ENCODE measurements at places on chromosomes 6 and 20.

DNA sequence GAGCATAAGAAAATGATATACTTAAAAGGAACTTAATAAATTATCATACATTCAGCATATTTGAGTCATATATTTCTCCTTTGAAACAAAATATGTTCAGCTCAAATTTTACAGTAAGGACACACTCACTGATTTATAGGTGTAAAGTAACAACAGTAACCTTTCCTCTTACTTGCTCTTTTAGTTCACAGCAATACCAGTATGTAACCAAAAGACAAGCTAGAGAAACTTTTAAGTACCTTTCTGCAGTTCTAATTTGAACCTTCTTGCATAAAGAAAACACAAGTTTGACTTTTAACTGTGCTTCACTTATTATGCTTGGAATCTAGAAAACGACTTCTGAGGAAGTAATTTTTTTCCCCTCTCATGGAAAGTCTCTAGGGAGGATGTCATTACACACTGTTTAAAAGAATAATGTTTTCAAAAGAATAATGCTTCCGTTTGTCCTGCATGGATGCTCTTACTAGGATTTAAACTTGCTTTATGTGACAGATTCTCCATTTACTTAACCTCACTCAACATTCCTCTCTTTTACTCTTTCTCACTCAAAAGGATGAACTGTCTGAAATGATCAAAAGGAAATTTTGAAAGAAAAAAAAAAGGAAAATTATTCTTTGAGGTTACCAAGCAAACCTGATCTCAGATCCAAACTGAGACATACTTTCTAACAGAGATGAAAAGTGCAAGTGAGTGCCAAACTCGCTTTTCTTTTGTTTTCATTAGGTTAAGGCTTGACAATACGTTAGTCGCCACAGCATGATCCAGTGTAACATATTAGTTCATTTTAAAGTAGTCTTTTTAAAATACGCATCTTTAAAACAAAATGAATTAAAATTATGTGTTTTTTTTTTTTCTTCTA is 22.4 kb upstream of the CALHM6 start:
- DNase-seq: no peak

- no peak for DNase-seq
Measured at GRCh38 chr6:45535933-45536332, 158.2 kb upstream of the SUPT3H start.

GRCh38 chr6:26021350-26022131 is 58.9 kb downstream of the TRIM38 start:
- peak; percentile 93 for DNase-seq

DNA sequence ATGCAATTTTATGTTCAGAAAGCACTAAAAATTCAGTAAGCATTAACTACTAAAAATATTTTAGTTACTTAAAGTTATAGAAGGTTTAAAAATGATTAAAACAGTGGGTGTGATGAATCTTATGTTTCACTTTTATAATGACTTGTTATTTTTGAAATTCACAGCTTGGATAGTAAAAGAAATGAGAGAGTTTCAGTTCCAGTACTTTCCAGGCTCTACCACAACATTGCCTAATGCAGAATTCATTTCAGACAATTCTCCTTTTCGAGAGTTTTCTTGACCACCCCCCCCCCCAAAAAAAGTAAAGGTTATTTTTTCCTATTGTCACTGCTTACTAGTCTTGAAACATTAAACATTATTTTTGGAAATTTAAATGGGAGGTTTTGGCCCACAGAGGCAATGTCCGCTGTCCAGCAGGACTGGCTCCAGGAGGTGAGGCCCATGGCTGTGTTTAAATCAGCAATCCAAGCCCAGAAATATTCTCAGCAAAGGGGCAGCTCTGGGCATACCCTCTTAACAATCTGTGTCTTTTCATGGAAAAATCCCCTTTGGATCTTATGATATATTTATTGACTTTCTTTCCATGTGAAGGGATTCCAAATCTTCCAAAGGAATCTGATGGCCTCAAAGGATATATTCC is 519.9 kb downstream of the MAFB start:
- DNase-seq: no peak

DNA sequence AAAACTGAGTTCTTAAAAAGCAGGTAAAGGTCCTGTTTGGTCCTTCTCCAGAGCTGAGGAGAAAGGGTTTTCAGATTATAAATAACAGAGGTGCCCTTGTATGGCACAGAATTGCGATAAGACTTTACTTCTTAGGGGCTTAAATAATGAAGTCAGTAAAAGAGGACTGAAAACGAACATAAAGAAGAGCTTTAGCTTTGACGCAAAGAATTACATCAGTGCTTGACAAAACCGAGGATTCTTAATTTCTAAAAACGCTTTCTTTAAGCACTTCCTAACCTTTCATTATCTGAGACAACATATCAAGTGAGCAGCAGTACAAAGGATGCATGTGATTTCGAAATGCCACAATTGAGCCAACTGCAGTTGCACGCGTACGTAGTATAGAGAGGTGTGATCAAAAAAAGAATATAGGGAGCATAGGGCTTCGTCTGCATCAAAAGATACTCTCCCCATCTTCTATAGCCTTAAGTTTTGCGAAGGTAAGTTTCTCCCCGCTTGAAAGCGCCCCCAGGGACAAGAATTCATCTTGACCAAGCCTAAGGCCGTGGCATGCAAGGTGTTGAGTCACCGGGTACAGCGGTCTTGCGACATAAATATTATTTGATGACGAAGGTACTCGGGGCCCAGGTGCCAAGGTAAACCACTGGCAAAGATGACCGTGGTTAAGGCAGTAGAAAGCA is 778 bp upstream of the LOC128125822 start:
- peak; percentile 61 for DNase-seq

- no peak for DNase-seq
Measured at GRCh38 chr20:48784273-48784641, 43.5 kb downstream of the PREX1 start.

DNA sequence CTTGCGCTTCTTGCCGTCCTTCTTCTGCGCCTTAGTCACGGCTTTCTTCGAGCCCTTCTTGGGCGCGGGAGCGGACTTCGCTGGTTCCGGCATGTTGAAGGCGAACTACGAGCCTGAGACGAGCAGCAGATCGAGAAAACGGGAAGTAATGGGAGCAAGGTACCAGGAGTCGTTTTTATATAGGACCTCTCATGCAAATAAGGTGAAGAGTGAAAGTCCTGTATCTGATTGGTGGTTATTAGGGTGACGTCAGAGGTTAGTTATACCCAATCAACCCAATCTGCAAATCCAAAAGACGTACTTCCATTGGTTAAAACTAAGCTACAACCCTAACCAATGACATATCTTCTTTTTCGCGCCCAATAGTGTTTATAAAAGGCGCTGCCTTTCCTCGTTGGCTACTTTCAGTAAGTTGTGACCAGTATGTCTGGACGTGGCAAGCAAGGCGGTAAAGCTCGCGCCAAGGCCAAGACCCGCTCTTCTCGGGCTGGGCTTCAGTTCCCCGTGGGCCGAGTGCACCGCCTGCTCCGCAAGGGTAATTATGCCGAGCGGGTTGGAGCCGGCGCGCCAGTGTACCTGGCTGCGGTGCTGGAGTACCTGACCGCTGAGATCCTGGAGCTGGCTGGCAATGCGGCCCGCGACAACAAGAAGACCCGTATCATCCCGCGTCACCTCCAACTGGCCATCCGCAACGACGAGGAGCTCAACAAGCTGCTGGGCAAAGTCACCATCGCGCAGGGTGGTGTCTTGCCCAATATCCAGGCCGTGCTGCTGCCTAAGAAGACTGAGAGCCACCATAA is 100.6 kb upstream of the PRSS16 start:
- DNase-seq: peak; percentile 98

GRCh38 chr6:23301556-23301955 is 732.2 kb downstream of the HDGFL1 start:
- no peak for DNase-seq

DNA sequence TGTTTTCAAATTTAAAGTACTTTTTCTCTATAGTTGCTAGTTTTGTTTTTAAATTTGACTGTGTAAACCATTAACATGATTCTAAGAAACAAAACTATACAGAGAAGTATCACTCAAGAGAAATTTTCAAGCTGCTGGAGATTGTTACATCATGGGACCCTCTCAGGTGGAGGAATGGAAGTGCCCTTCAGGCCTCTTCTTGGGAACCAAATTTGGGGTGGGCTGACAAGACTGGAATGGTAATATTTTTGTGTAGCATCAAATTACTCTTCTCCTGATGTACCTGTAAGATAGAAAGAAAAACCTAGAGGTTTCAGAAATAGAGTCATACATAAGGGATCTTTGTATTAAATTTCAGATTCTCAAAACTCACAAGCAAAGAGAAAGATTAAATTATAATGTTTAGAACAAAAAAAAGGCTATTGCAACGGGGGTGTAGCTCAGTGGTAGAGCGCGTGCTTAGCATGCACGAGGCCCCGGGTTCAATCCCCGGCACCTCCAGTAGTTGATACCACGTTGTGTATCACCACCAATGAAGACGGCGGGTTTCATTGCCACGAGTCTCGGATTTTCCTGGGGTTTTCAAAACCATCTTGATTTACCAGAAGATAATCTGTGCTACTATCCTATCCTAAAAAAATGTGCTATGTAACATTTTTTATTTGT is 193.7 kb downstream of the GPX5 start:
- no peak for DNase-seq

GRCh38 chr20:57904314-57905105 is 194.7 kb upstream of the PMEPA1 start:
- no peak for DNase-seq

GRCh38 chr6:99613705-99614429 is 7.2 kb downstream of the PRDM13 start:
- no peak for DNase-seq

DNA sequence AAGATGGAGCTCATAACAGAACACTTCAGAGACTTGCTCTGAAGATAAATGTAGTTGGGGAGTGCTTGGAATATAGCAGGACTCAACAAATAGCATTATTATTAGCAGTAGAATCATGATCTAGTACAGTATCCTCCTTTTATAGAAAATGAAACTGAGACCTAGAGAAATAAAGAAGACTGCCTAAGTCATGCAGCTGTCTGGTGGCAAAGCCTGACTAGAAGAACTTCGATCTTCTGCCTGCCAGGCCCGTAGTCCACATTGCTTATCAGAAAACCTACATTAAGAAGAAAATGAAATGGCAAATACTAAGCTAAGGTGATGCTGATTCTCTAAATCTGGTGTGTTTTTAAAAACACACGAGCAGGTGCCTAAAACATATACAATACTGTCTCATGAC is 46.4 kb upstream of the DST start:
- DNase-seq: no peak

GRCh38 chr6:53611889-53612288 is 53.7 kb downstream of the KLHL31 start:
- no peak for DNase-seq

- no peak for DNase-seq
Measured at GRCh38 chr20:51059862-51060261, 37.0 kb upstream of the KCNG1 start.

- DNase-seq: no peak
Measured at GRCh38 chr20:50242548-50242862, 51.9 kb downstream of the CEBPB start.

DNA sequence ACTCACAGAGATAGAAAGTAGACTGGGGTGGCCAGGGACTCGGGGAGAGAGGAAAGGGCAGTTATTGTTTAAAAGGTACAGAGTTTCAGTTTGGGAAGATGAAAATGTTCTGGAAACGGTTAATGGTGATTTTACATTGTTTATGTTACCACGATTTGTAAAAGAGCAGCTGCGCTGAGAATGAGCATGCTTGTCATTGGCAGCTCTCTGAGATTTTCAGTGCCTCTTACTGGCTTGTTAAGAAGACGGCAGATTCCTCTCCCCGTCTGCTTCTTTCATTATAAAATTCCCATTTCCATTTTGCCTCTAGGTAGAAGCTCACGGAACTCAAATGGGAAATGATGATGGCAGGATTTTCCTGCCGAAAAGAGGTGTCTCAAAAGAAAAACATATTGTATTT is 39.7 kb upstream of the PPP1R3G start:
- DNase-seq: no peak

DNA sequence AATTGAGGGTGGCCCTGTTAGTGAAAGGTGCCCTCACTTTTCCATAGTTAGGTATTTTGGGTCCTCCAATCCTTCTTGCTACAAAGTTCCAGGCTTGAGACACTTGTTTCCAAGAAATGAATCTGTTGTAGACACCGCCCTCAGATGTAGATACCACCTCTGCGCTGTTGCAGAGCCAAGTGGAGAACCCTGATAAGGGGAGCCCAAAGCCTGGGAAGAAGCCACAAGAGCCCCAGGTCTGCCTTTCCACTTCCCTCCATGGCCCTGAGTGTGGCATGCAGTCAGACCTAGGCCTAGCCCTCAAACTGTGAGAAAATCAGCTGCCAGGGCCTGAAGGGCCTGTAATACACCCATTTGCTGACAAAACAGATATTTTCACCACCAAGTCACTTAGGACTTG is 37.1 kb downstream of the DTD1 start:
- DNase-seq: no peak

DNA sequence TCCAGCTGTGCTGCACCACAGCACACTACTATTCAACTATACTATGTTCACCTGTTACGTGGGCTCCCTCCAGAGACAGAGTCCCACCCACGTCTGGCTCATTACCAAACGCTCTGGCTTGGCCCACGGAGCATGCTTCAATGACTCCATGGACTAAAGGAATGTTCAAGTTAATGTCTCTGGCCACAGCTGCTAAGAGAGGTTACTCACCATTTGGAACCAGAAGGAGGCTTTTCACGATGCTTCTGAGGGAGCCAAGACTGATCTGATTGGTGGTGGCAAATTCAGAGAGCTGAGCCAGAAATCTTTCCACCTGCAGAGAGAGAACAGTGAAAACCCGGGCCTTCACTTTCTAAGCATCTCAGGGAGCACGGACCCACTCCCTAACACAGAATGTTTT is 15.6 kb downstream of the COMMD7 start:
- no peak for DNase-seq

- no peak for DNase-seq
Measured at GRCh38 chr6:53795702-53796450, 1.1 kb downstream of the LRRC1 start.

- DNase-seq: peak; percentile 88
Measured at GRCh38 chr6:41278699-41279405, 7.6 kb downstream of the TREM1 start.

- no peak for DNase-seq
Measured at GRCh38 chr20:8661229-8661952, 407.5 kb upstream of the PLCB4 start.

DNA sequence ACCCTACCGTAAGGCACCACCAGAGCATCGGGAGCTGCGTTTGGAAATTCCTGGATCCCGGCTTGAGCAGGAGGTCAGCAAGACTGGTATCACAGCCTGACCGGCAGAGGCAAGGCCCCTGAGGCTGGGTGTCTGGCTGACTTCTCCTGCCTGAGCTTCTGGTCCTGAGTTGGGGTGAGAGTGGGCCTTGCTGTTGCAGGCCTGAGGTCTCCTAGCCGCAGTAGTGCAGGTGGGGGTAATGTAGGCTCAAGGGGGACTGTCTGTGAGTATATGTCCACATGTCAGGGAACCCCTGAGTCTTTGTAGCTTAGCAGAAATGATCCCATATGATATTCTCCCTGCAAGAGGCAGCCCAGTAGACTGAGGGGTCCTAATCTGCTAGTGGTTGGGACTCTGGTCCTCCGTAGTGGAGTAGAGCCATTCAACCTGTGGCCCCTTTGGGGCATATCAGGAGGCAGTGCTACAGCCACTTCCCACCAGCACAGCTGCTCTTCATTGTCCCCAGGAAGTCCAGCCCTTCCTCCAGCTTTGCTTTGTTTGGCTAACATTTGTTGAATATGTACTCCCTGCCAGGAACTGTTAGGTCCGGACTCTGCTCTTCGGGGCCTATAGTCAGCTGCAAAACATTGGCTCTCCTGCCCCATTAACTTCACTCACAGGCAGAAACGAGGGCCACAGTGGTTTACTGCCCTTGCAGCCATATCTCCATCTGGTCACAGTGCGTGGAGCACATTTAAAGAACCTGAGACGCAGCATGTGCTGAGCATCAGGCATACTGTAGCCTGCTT is 10.9 kb downstream of the LRRC73 start:
- no peak for DNase-seq

GRCh38 chr20:32707691-32708581 is 34.2 kb upstream of the C20orf203 start:
- no peak for DNase-seq
